ENCODE measurements at places on chromosomes 1 and 21.

DNA sequence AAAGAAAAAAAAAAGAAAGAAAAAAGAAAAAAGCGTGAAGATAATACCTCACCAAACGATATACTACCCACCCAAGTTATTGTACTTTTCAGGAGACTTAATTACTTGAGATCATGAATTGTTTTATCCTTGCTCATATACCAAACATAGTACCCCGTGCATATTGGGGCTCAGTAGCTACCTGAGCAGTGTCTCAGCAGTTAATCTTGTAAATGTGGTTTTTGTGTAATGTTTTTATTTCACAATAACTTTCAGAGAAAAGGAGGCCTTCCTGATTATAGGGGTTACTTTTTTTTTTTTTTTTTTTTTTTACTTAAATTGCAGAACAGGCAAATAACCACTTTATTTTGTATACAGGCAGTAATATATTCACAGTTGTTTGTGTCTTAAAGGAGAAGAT, 80.3 kb downstream of the OSBPL9 start:
- no peak for DNase-seq

DNA sequence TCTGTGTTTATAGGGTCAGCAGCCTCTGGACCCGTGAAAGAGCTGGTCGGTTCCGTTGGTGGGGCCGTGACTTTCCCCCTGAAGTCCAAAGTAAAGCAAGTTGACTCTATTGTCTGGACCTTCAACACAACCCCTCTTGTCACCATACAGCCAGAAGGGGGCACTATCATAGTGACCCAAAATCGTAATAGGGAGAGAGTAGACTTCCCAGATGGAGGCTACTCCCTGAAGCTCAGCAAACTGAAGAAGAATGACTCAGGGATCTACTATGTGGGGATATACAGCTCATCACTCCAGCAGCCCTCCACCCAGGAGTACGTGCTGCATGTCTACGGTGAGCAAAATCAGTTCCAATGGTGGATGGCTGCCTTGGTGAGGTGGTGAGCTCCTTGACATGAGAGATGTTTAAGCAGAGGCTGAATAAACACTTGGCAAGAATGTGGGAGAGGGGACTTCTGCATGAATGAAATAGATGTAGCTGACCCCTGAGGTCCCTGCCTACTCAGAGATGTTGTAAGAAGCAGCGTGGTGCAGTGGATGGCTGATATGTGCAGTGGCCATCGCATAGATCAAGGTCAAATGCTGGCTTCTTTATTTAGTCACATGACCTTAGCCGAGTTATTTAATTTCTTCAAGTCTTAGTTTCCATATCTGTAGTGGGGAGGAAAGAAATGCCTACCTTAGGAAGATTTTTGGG, 9.3 kb downstream of the SLAMF7 start:
- DNase-seq = no peak

DNA sequence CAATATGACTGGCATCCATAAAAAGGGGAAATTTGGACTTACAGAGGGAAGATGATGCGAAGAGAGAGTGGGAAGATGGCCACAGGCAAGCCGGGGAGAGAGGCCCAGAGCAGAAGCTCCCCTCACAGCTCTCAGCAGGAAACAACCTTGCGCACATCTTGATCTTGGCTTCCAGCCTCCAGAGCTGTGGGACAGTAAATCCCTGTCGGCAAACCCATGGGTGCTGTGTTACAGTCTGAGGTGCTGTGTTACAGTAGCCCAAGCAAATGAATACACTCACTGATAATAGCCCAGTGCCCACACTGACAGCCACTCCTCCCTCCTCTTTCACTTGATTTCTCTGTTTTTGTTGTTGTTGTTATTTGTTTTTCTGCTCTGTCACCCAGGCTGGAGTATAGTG, 22.4 kb downstream of the CDCA8 start:
- DNase-seq = no peak

GRCh38 chr21:46555225-46555617, 49.7 kb downstream of the S100B start:
- DNase-seq = no peak

DNA sequence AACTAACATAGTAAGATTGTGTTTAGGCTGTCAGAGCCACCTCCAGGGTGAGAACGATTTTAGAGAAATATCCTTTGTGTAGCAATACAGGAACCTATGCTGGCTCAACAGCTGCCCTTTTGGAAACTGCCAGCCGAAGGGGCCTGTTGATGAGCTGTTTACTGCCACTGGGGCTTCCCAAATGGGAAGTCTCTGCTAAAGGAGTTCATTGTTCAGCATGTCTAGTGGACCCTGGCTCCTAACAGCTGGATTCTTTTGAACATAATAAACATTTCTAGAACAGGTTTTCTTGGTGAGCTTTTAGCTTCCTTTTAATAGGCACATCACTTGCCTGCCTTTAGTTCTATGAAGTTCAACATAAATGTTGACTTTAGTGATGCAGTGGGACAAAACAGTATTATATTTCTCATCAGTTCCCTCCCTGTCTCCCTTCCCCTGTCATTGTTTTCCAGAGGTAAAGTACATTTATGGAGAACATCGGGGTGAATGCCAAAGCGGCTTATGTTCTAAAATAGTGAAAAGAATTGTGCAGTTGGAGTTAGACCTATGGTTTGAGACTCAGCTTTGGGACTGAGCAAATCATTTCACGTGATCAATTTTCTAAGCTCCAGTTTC, 57.4 kb downstream of the UCK2 start:
- DNase-seq = no peak

DNA sequence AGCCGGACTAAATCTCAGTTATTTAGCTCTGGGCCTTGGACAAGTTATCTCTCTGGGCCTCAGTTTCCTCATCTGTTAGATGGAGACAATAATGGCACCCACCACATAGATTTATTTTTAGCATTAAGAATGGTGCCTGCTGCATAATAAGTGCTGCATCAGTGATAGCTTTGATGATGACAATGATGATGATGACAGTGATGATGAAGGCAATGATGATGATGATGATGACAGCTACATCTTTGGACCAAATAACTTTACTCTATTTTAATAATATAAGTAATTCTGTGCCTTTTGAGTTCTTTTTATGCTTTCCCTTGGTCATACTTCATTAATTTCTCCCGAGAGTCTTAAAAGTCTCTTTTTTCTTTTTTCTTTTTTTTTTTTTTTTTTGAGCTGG, 143.4 kb downstream of the C1orf21 start:
- DNase-seq = no peak

- no peak for DNase-seq
Observed at GRCh38 chr1:31470794-31471315, 57.8 kb downstream of the SERINC2 start.

- DNase-seq = no peak
Observed at GRCh38 chr1:201786824-201787223, 42.1 kb upstream of the IPO9 start.

Measured in endothelial cell (in vitro differentiated cells).